ENCODE measurements at places on chromosomes 5 and 9.

GRCh38 chr9:13941714-13942113 lies 372.2 kb downstream of the NFIB start:
- DNase-seq = no peak

GRCh38 chr5:146527785-146528184 lies 11.8 kb upstream of the GPR151 start:
- DNase-seq = no peak

DNA sequence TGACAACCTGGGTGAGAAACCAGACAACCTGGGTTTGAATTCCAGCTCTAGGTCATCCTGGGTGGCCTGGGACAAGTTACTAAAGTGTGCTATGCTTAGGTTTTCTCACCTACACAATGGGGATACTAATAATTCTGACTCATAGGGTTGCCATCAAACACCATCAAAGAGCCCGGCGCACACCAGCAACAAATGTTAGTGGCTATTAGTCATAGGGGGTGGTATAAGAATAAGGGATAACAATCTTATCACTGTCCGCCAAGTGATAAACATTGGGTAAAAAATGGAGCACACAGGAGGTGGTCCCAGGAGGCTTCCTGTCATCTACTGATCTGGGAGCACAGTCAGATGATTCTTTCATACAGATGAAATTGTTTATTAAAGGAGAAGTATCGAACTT lies 61.4 kb upstream of the AFAP1L1 start:
- no peak for DNase-seq

GRCh38 chr5:161342886-161343285 lies 203.6 kb downstream of the GABRB2 start:
- no peak for DNase-seq

GRCh38 chr5:135221696-135222095 lies 177.3 kb downstream of the MACROH2A1 start:
- DNase-seq = no peak

DNA sequence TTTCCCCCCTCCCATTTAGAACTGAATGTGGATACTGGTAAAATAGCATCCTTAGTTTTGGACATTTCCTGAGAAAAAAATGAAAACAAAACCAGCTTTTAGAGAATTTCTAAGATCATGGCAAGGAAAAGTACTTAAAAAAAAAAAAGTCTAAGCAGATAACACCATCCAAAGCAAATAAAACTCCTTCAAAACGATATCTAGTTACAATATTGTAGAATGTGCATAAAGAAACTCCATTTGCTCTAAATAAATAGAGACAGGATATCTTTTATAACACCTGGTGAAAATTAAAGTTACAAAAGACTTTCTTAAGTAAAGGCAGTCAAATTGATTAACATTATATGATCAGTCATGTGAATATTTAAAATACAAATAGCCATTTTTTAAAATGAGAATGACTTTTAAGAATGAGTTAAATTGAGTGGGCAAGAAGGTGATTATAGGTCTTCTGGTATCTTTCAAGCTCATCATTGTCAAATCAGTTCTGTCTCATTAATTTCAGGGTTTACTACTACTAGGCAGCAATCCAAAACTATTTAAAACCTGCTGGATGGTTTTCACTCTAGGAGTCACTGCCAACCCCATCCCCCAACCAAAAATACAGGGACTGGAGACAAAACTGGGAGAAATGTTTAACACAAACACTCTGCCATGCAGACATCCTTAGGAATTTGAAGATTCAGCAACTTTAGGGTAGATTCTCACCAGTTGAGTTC lies 382.6 kb downstream of the ADGRV1 start:
- DNase-seq = no peak

All from KBM-7 (cell line).